ENCODE measurements at places on chromosomes 3 and 15.
A peak's percentile ranks its signal among the peaks of the same experiment; 100 is the strongest.

GRCh38 chr15:67575039-67575502 is 32.6 kb downstream of the MAP2K5 start:
- no peak for DNase-seq

DNA sequence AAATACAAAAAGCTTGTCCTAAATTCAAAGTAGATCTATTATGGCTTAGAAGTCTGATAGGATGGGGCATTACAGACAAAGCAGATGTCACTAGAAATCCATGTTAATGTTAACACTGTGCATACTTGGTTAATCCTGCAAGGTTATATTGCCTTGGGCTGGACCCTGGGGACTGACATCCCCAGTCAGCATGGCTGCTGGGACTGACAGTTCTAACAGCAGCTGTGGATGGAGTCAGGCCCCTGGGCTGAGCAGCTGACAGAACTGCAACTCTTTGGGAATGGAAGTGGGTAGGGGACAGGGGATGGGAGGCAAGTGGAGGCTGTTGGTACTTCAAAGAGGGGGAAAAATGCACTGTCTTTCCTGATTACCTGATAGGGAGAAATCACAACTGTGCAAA is 7.5 kb downstream of the P2RY1 start:
- no peak for DNase-seq

- no peak for DNase-seq
Measured at GRCh38 chr3:184845819-184846218, 33.9 kb downstream of the VPS8 start.

GRCh38 chr3:32899265-32899664 is 52.2 kb upstream of the CCR4 start:
- DNase-seq, result no peak

DNA sequence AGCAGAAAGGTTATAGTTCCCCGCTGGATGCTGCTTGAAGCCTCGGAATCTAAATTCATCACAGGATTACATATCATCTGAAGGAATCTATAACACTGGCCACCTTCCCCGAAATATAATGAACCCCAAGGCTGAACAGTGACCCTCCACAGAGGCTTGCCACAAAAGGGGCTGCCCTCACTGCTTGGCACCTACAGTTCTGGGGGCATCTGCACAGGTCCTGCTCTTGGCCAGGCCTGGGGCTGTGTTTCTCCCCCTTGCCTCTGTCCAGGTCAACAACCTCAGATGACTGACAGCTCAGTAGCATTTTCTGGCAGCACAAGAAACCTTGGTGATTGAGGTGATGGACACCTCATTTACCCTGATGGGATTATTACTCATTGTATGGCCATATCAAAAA is 1.5 kb upstream of the ADAMTS17 start:
- DNase-seq, result no peak

DNA sequence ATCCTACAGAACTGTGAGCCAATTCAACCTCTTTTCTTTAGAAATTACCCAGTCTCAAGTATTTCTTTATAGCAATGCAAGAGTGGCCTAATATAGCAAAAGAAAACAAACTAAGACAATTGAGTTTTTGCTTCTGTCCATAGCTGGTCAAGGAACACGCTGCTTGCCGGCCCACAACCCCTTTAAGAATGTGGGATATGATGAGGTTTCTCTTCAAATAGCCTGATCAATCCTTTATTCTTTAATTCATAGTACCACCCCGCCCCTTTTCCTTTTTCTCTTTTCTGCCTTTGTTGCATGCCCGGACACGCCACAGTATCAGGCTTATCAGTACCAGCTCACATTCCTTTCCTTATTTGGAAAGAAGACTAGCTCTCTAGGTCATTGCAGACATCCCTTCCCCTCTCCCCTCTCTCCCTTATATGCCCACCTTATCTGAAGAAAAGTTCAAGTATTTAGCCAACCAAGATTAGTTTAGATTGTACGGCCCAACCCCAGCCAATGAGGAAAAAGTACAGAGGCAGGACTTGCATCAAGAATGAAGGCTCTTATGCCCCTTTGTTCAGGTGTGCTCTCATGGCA is 404.5 kb downstream of the OCA2 start:
- no peak for DNase-seq

- DNase-seq, result no peak
Measured at GRCh38 chr3:46690798-46691197, 2.7 kb downstream of the ALS2CL start.

GRCh38 chr15:47812470-47812999 is 95.2 kb downstream of the SEMA6D start:
- peak; percentile 67 for DNase-seq

DNA sequence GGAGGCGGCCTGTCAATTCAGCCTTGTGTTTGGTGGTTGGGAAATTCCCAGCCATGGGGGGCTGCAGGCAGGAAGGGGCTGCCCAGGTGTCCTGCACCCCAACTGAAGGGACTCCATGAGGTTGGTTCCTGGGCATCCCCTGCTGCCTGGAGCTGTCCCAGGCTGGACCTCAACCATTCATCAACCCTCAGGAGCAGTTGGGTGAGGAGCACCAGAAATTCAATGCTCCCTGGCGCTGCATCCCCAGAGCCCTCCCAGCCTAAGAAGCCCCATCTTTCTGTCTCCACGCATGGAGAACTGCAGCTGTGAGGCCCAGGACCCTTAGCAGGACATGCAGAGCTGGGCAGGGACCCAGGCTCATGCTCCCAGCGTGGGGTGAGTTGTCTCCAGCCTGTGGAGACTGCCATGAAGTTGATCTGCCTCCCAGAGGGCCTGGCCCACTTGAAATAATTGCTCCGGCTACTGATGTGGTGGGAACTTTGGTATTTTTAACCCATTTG is 8.0 kb upstream of the SEMA3B start:
- DNase-seq, result no peak

DNA sequence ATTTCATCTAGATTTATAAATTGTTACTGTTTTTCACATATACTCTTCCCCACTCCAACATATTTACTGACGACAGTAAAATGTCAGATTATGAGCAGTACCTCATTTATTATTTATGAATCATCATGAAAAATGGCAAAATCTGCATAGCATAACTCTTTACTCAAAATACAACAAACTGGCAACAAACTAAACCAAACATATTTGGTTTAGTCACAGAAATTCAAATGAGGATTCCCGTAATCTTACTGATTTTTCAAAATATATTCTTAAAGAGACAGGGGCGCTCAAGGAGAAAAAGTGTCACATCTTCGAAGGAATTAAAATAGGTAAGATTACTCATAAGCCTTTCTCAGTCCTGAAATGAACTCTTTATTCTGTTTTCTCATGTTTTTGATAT is 3.0 kb upstream of the GPR87 start:
- DNase-seq, result no peak

- DNase-seq, result no peak
Measured at GRCh38 chr3:45127130-45127822, 18.9 kb downstream of the CDCP1 start.

- peak; percentile 78 for DNase-seq
Measured at GRCh38 chr15:62742409-62743171, 300.0 kb upstream of the TPM1 start.

DNA sequence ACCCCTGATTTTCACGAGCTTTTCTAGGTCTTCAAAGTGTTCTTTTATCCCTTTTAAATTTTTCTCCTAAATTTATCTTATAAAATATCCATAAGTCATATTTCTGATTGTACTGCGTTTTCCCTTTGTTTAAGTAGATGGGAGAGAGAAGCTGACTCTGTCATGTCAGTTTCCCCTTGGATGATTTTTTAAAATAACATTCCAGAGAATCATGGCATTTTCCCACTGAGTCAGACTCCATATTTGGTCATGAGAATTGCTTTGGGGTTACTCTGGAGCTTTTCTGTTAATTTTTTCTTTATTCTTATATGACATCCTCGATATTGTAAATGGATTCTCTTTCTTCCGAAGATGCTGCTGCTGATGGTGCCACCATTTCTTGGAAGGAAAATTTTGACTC is 28.6 kb upstream of the UMPS start:
- DNase-seq, result peak; percentile 92

DNA sequence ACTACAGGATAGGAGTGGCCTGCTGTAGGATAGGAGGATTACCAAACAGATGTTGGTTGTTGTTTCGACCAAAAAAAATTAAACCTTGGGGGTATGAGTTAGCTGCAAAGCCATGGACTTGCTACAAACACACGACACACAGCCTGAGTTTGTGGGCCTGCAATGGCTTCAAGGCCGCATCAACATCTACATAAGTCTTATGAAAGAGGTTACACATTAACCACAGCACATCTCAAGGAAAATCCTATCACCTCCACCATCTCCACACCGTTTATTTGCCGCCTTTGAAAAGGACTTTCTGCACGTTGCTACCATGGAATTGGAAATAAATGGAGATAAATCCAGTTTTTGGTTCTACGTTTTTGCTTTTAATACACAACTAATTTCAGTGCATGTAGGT is 23.0 kb downstream of the LRIG1 start:
- DNase-seq, result no peak

DNA sequence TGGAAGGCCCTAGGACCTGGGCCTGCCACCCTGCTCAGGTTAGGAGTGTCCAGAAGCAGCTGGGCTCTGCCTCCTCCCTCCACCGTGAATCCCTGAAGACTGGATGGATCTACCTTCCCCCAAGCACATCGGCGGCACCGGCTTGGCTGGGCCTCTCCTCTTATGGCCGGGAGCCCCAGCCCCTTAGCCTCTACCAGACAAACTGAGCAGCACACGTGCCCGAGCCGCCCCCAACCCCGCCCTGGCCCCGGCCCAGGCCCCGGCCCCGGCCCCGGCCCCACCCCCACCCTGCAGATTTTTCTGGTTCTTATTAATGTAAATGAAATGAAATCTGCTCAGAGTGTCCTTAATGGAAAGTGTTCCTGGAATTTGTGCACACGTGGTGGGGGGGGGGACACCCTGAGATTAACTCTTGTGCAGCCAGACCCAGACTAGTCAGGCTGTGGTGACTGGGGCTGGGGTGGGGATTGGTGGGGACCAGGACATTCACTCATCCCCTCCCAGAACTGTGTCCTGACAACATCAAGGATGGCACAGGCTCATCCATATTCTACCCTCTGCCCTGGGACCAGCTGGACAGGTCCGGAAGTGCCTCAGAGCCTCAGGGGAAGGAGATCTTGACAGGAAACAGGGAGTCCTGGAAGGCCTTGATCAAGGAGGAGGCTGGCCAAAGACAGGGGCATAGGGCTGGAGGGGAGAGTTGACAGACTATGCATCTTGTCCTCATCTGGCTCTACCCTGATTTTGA is 30.9 kb upstream of the SEMA3F start:
- DNase-seq, result no peak

DNA sequence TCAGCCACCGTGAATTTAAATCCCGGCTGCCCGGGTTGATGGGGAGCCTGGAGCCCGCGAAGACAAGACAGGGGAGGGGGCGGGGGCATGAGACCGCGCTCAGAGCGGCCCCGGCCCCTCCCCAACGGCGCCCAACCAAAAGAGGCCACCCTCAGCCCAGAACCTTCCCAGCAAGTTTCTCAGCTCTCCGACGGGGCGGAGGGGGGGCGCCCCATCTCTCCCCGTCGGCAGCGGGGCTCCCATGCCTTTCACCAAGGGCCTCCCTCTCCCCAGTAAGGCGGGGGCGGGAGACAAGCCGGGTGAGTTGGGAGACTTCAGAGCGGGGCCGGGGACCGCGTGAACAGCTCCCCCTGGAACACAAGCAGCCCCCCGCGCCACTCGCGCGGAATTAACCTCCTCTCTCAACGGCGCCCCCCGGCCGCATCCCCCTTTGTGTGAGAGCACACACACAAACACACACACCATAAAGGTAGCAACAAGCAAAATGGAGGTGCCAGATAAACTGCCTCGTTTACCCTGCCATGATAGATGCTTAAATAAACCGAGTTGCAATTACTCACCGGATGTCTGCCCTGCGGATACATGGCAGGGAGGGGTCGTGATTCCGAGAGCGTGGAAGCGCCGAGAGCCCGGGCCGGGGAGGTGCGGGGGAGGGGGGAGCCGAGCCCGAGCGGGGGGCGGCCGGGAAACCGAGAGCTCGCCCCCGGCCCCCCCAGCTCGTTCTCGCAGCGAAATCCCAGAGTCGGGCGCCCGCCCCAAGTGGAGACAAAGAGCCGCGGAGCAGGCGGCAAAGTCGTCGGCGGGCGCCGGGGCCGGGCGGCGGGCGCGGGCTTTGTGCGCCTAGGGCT is 1.3 kb downstream of the TLE3 start:
- DNase-seq, result peak; percentile 30
